Stimulated activated CD4-positive, alpha-beta T cell treated with anti-CD3 and anti-CD28 coated beads, Interleukin-1b, Interleukin-23, amount 100 ng/mL, for 24 hours (primary cell): ENCODE measurements at places on chromosomes 13 and 19.

DNA sequence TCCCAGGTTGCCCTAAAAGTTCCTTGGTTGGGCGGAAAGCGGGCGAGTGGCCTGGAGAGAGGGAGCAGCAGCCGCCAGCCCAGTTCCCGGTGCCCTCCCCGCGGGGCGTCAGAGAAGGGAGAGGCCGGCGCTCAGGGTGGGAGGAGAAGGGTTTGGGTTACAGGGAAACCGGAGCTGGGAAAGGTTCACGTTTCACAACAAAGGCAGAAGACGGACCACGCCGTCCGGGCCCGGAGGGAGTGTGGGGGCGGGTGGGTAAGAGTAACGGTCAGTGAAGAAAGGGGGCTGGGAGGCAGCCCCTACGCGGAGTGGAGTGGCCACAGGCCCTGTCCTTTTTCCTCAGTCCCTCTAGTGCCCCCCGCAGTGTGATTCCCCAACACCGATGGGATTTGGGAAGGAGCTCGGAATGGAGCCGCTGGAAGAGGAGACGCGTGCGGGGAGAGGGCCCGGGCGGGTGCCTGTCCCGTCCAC, 1.6 kb downstream of the SIX5 start:
- no peak for DNase-seq

GRCh38 chr13:104693126-104693525, 1626.9 kb upstream of the SLC10A2 start:
- no peak for DNase-seq

- no peak for DNase-seq
These were observed 1.0 kb downstream of the DIRAS1 start for GRCh38 chr19:2719920-2720776.

DNA sequence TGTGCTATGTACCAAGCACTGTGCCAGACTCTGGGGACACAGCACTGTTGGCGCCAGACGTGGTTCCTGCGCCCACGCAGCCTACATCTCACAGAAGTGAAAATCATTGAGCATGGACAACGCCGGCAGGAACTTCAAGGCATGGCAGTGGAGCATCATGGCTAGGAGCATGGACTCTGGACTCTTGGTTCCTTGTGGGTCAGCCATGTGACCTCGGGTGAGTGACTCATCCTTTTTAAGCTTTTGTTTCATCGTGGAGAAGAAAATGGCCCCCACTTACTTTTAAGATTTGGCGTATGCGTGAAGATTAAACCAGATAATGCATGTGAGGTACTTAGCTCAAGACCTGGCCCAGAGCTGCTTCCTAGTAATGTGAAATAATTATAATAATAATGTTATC, 988.5 kb downstream of the UQCRFS1 start:
- no peak for DNase-seq

- no peak for DNase-seq
These were observed 1895.6 kb upstream of the PRR20A start for GRCh38 chr13:55245005-55245644.

DNA sequence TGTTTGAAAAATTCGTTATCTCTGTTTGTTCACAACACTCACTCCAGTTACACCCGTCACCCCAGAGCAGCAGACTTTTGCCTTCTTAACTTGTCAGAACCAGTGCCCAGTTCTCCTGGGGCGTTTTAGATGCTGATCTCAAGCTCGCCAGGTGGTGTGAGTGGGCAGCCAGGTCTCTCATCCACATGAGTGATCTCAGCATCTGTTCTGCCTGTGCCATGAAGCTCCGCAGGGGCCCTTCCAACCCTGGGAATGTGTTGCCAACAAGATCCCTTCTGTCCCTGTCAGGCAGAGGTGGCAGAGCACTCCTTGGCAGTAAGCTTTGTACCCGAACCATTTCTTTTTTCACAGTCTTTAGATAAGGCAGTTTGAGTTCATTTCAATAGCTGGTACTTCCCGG, 896.5 kb downstream of the UQCRFS1 start:
- DNase-seq = no peak

DNA sequence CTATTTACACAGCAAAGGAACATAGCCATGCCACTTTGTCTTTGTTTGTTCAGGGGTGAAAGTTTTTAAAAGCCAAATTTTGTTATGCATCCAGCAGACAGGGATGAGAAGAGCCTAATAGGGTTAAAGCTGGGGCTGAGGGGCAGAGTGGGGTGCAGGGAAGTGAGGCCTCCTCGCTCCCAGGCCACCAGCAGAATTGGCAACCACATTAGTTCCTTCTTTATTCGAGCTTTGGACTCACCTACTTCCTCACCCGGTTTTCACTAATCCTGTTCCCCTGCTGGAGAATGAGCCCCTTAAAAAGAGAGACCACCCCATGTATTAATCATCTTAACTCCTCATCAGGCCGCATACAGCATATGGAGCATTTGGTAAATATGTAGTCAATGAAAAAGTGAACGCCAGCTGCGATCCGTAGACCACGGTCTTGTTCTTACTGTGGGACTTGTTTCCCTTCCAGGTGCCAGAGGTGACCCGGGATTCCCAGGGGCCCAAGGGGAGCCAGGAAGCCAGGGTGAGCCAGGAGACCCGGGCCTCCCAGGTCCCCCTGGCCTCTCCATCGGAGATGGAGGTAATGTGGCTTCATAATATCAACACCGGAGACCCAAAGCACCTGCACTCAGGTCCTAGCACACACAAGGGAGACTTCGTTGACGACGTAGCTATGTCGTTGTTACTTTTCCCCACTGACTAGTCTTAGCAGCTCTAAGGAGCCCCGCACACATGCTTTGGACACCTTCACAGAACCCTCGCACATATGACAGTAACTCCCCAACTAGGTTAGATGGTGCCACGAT, 112.1 kb downstream of the RAB20 start:
- DNase-seq = no peak

DNA sequence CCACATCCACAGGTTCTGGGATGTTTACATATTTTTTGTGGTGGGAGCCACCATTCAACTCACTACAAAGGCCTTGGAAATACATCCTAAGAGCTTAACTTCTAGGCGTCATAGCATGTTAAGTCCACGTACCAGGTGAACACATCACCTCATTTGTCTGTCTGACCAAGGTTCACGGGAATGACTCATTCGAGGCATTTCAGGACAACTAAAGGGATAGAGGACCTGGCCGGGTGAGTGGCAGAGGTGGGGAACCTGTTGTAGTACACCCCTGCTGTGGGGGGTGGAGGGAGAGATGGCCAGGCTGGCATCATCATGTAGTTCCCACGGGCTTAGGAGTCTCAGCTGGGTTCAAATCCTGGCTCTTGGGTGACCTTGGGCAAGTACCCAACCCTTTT, 51.5 kb downstream of the BICRA start:
- DNase-seq = no peak

GRCh38 chr13:112619730-112620631, 32.0 kb upstream of the TUBGCP3 start:
- no peak for DNase-seq

GRCh38 chr19:23867895-23868294, 46.8 kb upstream of the ZNF726 start:
- no peak for DNase-seq
